Panc1 (cell line): ENCODE measurements at places on chromosomes 1 and 21.

DNA sequence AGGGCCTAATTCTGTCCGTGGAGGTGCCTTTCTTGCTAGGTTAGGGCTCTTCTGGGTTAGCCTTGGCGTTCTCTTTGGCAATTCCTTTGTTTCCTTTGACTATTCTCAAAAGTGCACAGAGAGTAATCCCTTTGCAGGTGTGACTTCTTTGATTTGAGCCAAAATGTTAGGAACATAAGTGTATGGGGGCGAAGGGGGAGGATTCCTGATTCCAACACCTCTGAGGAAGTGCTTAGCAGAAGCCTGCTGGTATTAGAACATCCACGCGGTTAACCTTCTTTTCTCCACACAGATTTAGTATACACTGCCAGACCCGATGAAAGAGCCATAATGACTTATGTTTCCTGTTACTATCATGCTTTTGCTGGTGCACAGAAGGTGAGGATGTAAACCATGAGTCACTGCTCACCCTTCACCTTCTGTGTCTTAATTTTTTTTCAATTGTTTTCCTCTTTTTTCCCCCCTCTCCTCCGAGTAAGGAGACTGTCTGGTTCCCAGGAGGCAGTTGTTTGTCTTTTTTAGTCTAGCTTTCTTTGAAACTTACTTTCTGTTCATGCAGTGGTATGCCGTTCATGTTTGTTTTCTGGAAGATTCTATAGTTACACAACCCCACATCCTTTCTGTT, 48.0 kb downstream of the ACTN2 start:
- DNase-seq, result no peak

GRCh38 chr1:165364568-165365133, 8.1 kb upstream of the LMX1A start:
- DNase-seq, result no peak

- peak; percentile 28 for DNase-seq
These were observed 14.8 kb upstream of the NCMAP start for GRCh38 chr1:24540906-24541710.

DNA sequence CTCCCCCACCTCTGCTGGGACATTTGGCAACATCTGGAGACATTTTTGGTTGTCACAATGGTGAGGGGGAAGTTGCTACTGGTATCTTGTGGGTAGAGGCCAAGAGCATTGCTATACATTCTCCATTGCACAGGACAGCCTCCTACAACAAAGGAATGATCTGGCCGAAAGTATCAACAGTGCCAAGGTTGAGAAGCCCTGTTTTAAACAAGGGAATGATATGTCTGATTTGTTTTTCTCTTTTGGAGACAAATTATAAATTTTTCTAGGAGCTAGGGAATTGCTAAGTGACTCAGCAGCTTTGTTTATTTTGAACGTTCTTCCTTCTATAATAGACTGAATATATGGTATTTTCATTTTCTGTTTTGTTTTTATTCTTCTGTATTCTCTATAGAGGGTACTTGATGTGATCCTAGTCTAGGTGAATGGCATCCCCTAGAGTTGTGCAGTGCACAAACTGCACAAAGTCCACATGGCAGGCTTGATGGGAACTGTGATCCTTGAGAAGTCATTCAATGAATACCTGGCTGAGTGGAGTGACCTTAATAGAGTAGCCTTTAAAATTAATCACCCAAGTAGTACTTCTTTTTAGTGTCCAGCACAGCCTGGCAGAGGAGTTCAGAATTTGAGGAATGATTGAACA, 288.6 kb upstream of the USP24 start:
- DNase-seq, result no peak

DNA sequence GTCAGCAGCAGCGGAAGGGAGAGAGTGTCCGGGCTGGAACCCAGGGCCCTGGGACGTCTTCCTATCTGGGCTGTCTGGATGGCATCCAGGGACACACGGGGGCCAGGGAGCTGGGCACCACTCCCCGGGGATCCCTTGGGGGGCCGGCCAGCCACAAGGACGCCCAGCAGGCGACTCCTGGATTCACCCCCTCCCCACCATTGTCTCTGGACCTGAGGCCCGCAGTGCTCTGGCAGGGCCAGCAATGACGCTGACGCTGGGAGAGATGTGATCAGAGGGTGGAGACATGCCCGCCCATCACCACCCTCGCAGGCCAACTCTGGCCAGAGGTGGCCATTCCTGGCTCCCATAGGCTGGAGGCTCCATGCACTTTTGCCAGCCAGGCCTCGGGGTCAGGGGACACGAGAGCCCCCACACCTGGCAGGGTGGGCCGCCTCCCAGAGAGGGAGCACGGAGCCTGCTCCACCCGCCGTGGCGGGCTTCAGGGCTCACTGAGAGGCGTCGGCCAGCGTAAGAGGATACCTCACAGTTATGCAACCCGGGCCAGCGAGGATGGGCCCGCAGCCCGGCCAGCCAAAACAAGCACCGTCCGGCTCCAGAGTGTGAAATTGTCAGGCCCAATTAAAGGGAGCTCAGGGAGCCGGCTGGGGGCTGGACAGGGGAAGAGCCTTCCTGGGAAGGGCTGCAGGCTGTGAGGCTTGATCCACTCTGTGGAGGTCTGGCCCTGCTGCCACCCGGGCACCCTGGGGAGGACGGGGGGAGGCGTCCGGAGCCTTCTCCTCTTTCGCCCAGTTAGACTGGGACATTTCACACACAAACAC, 10.3 kb downstream of the ACTRT2 start:
- no peak for DNase-seq

- no peak for DNase-seq
These were observed 10.6 kb downstream of the TNFRSF1B start for GRCh38 chr1:12177156-12177998.

DNA sequence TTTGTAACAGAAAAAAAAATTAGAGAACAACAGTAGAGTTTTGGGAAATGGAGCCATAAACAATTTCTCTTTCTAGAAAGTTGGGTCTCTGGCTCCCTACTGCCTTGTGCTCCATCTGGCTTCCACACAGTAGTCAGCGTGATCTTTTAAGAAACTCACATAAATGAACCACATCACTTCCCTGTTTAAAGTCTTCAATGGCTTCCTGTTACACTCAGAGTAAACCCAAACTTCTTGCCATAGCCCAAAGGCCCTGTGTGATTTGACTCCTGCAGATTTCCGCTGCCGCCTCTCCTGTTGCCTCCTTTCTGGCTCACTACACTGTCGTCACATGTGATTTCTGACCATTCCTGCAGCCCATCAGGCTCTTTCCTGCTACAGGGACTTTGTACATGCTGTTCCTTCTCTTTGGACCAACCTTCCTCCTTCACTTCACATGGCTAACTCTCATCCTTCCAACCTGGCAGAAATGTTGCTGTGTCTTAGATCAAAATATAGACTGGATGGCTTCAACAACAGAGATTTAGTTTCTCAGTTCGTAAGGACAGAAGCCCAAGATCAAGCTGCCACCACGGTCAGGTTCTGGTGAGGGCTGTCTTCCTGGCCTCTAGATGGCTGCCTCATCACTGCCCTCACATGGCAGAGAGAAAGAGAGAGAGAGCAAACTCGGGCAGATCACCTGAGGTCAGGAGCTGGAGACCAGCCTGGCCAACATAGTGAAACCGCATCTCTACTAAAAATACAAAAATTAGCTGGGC, 34.0 kb downstream of the OPRD1 start:
- peak; percentile 7 for DNase-seq

DNA sequence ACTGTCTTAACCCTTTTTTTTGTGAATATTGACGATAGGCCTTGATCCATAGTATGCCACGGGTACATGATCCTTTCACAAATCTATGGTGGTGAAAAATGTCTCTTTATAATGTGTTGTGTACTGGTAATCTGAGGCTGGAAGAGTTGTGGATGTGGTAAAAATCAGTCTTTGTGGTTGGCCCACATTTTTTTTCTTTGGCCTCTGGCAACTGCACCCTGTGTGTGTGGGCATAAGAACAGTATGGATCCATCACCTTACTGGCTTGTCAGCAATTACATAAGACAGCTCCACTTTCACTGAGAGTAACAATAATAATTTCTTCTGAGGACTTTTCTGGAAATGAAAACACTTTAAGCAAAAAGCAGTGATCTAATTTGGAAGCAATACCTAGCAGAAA, 101.6 kb downstream of the GABPA start:
- no peak for DNase-seq

DNA sequence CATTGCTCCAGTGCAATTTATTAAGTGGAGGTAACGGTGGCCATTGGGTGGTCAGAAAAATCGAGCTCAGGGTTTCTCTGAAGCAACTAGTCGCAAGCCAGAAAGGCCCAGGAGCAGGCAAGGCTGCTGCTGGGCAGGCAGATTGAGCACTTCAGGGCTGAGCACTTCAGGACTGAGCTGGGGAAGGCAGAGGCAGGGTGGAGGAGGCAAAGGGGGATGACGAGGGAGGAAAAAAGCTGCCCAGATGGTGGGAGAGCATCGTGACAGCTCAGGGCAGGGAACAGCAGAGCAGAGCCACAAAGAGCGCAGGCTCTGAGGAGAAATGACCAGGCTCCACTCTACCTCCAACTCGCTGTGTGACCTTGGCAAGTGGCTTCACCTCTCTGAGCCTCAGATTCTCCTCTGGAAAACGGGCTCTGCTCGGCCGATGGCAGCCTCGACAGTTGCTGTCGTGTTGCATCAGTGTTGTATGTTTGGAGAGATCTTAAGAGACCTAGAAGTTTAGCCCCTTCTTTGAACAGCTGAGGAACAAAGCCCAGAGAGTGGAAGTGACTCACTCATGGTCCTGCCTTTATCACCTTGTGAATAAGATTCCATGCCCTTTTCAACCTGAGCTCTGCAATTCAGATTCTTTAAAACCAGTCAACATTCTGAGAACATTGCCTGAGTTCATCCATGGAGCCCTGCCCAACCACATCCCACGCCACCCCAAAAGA, 141.4 kb downstream of the SYF2 start:
- DNase-seq, result no peak

GRCh38 chr1:160161965-160162705, 10.7 kb downstream of the ATP1A4 start:
- DNase-seq, result no peak

GRCh38 chr1:44907893-44908292, 64.8 kb upstream of the PTCH2 start:
- no peak for DNase-seq

DNA sequence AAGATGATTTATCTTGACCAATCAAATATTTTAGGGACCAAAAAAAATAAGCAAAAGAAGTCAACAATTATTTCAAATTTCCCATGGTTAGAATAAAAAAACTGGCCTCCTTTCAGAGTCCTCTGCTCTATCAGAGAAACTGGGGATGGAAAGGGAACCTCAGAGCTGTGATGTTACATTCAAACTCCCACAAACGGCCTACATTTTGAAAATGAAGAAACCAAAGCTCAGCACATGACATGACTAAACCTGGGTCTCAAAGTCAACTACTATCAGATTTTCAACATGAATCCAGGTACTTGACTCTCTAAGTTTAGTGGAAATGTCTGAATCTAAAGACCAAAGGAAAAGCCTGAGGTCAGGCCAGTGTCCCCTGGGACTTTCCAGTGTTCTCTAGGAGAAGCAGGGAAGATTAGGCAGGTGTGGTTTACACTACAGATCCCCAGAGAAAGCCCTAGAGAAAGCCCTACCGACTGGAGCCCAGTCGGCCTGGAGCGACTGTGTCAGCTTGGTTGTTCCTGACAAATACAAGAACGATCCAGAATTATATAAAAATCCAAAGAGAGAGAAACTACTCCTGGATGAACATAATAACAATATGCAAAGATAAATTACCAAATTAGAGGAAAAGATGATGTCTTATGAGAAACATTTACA, 24.8 kb downstream of the JAK1 start:
- DNase-seq, result no peak

GRCh38 chr1:62312698-62313097, 6.5 kb downstream of the KANK4 start:
- DNase-seq, result no peak
